Endothelial cell of umbilical vein (primary cell): ENCODE measurements at places on chromosomes 4 and X. TPM values are rescaled to one million over a fixed set of nuclear protein-coding genes. Genes with fewer than 3 reads are reported as not detected.

Gene MAP3K15
- total RNA-seq = 0.09 TPM in 1 of 2 replicates, not detected in the other

Gene PRDX4
- total RNA-seq = 141 and 144 TPM in 2 replicates

DNA sequence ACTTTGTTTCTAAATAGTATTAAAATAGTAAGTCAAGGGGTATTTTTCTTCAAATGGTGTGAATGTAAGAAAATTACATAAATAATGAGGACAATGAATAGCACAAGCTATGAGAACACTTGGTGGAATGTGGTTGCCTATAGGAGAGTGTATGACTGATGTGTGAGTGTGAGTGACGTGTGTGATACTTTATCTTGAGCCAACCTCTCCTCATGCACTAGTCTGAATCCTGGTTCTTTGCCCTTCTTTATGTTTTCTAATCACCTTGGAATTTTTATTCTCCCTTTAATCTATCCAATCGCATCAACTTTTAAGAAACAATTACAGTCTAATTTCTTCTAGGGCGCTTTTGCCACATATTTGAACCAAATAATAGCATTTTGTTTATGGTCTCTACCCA lies 98.2 kb downstream of the YIPF7 start:
- no peak for DNase-seq

DNA sequence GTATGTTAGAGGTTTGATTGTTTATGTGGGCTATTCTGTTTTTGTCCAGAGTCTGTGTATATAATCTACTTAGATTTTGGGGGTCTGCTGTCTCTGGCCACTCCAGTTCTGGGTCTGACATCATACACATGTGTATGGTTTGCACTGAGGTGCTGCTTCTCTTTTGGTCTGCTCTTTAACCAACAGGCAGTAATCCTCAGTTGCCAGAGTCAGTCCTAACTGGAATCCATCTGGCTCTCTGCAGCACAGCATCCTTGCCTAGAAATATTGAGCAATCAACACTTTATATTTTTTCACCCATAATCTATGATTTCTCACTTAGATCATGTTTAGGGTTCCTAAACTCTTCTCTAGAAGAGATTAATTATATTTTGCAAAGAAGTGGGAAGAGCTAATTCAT lies 98.3 kb upstream of the SFRP2 start:
- DNase-seq = no peak

- DNase-seq = peak; percentile 7
These were observed 100.8 kb upstream of the SORBS2 start for GRCh38 chr4:185912779-185913178.

GRCh38 chrX:1487401-1487800 lies 34.7 kb upstream of the ASMTL start:
- no peak for DNase-seq
